ENCODE measurements at places on chromosomes 13 and 19.
A peak's percentile ranks its signal among the peaks of the same experiment; 100 is the strongest.

GRCh38 chr13:112870051-112870331 lies 99.0 kb upstream of the MCF2L start:
- no peak for DNase-seq

DNA sequence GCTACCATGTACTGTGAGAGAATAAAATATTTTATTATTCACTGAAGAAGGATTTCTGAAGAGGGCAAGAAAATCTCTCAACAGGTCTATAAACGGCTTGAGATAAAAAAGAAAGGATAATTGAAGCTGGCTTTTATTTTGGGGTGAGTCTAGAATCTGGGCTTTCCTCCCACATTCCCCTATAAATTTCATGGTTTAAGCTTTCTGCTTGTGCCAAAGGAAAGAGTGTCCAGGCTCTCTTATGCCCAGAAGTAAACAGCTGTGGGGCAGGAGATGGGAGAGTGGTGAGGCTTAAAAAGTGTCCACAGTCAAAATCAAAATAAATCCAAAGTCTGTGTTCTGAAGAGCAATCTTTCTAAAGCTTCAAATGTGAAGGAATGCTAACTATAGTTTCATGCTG lies 942.2 kb upstream of the MIR17HG start:
- DNase-seq = no peak

DNA sequence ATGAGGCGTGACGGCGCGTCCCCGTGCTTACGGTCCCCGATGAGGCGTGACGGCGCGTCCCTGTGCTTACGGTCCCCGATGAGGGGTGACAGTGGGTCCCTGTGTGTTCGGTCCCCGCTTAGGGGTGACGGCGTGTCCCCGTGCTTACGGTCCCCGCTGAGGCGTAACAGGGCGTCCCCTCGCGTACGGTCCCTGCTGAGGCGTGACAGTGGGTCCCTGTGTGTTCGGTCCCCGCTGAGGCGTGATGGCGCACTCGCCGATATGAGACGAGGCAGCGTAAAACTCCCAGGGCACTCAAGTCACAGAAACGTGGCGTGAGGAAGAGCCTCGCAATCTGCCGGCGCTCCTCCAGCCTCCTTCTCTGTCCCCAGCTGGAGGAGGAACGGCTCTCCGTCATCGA lies 20.9 kb downstream of the CFAP97D2 start:
- no peak for DNase-seq

- no peak for DNase-seq
Measured at GRCh38 chr13:35764326-35765015, 288.0 kb upstream of the MAB21L1 start.

GRCh38 chr19:48325265-48325910 lies at the start of gene EMP3:
Gene EMP3, plus strand, starts transcription at chr19:48325552. Its CDS starts 1,293 bp downstream, at chr19:48326845.
- DNase-seq = peak; percentile 52

GRCh38 chr13:99066219-99066618 lies 88.4 kb upstream of the DOCK9 start:
- DNase-seq = no peak

GRCh38 chr13:24679686-24680085 lies 522 bp upstream of the ATP12A start:
- no peak for DNase-seq

All from stimulated activated CD8-positive, alpha-beta memory T cell treated with anti-CD3 and anti-CD28 coated beads, Interleukin-2, amount 100 ng/mL, for 1 hour (primary cell).